Stimulated activated CD4-positive, alpha-beta T cell treated with anti-CD3 and anti-CD28 coated beads, Interleukin-4, amount 100 ng/mL, for 1 hour (primary cell): ENCODE measurements at places on chromosomes 3 and 15.

- DNase-seq = no peak
Observed at GRCh38 chr3:186670155-186670554, 4.3 kb downstream of the HRG start.

DNA sequence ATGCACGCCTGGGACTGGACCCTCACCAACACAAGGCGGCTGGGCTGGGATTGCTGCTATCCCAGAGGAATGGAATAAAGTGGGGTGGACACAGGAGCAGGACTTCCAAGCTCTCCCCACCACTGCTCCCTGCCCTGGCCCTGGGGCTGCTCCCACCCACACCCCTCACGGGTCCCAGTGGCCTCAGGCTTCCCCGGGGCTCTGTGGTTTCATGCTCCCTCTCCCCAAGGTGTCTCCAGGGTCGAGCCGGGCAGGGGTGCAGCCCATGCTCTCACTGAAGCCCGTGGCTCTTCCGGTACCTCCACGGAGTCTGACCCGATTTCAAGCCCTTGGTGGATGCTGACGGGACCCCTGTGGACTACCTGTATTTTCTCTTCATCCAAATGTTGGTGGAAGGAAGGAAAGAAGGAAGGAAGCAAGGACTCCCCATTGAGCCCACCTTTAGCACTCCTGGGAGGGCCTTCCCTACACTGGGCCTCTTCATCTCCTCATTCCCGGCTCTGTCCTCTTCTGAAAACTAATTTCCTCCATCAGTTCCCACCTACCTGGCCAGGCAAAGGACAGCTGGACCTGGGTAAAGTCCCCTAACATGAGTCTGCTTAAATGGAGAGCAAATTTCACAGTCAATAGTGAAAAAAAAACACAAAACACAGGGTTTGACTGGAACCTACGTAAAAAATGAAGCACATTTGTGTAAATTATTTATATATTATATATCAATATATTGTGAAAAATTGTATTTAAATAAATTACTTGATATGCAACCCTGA, 44.0 kb upstream of the PCSK6 start:
- no peak for DNase-seq

DNA sequence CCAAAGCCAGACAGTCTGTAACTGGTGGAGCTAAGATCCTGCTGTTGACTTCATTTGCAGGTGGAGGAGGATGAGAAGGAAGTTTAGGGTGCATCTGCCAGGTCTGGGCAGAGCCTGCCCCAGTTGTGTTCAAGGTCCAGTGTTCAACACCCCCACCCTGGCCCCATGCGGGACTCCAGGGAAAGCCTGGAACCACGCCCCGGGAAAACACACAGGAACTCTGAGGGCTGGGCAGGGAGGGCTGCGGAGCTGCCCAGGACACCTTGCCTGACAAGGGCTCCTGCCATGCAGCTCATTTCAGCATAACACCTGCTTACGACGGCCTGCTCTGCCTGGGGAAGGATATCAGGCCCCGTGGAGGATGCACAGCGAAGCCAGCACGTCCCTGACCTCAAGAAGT, 286.3 kb downstream of the XXYLT1 start:
- no peak for DNase-seq

DNA sequence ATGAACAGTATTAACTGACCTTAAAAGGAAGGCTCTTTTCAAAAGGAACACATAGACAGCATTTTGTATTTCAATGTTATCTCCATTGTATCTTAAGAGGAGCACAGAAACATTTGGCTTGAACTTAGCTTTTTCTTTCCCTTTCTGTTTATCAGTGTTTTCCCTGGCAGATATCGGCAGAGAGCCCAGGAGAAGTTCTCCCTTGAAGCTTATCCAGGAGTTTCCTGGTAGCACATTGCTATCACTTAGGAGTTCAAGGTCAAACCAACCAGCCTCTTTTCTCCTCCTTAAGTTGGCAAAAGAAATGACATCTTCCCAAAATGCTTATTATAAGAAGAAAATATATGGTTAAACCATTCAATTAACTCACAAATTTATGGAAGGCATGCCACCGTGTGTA, 344.6 kb upstream of the UBE2E2 start:
- no peak for DNase-seq

DNA sequence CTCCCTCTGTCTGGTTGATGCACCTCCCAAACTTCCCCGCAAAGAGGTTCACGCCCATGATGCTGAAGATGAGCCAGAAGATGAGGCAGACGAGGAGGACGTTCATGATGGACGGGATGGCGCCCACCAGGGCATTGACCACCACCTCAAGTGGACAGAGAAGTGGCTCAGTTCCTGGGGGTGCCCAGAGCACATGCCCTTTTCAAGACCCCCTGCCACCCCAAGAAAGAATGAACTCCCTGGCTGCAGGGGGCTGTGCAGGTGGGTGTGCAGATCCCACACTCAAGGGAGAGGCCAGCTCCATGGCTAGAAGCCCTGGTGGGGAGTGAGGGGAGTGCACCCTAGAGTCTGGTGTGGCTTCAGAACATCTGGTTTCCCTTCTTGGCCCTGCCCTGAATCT, 64.1 kb downstream of the EXOG start:
- DNase-seq = no peak

- DNase-seq = no peak
Observed at GRCh38 chr3:195729476-195730251, 8.9 kb downstream of the MUC20 start.

DNA sequence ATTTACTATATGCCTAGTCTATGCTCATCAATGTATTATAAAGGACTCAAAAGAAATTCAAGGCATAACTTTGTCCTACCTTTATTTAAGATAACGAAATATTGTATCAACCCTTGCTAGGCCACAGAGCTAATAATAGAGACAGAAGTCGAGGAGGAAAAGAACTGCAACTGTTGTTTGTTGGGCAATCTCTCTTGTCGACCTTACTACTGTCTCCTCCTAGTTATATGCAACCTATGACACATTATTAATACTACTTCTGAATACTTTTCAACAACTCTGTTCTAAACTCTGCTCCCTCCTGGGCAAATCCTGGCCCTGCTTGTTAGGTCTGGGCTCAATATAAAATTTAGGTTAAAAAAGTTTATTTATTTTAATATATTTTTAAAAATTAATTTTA, 24.6 kb downstream of the SPPL2A start:
- DNase-seq = no peak

GRCh38 chr15:64687688-64688087, 87.7 kb downstream of the RBPMS2 start:
- DNase-seq = no peak

- no peak for DNase-seq
Observed at GRCh38 chr3:133756716-133757694, 10.8 kb downstream of the TF start.

DNA sequence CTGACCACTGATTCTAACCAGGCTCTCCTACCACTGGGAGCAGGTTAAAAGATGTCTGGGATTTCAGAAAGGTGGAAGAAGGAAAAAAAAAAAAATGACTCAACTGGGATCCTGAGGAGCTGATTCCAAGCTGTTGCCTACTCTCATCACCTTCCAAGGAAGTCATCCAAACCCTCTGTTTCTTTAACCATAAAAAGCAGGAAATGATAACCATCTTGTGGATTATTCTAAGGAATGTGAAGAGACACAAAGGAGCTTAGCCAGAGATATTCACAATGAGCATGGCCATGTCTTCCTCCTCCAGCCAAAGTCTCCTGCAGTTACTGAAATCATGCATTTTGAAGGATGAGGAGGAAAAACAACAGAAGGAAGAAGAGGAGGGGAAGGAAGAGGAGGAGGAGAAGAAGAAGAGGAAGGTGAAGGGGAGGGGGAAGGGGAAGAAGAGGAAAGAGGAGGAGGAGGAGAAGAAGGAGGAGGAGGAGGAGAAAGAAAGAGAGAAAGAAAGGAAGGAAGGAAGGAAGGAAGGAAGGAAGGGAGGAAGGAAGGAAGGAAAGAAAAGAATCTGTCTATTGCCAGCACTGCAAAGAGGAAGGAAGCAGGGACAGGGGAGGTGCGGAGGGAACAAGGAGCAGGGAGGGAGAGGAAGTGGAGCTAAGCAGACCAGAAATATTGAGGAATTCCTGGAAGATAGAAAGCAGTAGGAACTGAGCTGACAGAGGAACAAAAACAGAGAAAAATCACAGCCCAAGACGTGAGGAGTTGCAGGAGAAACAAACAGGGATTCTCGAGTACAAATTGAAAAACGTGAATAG, 229.2 kb downstream of the UACA start:
- no peak for DNase-seq

DNA sequence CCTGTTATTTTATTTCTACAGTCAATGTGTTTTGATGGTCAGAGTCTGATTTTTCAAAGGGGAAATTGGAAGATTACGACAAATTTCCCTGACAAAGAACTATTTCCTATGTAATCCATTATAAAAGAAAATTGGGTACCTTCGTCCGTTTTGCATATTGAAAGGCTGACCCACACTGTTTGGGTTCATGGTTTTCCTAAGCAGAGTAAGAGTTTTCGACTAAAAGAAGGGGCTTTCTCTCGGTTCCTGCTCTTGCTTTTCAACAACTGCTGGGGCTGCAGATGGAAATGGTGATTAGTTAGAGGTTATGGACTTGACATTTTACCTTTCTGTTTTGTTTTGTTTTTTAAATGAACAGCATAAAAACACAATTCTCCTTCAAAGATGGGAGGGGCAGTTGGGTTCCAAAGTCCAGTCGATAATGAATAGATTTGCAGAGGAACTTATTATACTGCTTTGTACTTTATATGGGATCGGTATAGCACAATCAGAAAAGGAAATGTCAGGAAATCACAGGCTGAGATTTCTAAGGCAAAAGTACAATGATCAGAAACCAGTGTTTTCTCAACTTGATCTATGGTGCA, 978 bp downstream of the KCNMB2 start:
- DNase-seq = no peak

GRCh38 chr3:16476636-16477035, 36.9 kb downstream of the RFTN1 start:
- no peak for DNase-seq

- DNase-seq = no peak
Observed at GRCh38 chr3:146221276-146221675, 29.6 kb downstream of the PLSCR4 start.

GRCh38 chr15:75577401-75578172, 1.5 kb downstream of the PTPN9 start:
- DNase-seq = no peak

- no peak for DNase-seq
Observed at GRCh38 chr3:5078151-5078550, 43.9 kb upstream of the ARL8B start.

DNA sequence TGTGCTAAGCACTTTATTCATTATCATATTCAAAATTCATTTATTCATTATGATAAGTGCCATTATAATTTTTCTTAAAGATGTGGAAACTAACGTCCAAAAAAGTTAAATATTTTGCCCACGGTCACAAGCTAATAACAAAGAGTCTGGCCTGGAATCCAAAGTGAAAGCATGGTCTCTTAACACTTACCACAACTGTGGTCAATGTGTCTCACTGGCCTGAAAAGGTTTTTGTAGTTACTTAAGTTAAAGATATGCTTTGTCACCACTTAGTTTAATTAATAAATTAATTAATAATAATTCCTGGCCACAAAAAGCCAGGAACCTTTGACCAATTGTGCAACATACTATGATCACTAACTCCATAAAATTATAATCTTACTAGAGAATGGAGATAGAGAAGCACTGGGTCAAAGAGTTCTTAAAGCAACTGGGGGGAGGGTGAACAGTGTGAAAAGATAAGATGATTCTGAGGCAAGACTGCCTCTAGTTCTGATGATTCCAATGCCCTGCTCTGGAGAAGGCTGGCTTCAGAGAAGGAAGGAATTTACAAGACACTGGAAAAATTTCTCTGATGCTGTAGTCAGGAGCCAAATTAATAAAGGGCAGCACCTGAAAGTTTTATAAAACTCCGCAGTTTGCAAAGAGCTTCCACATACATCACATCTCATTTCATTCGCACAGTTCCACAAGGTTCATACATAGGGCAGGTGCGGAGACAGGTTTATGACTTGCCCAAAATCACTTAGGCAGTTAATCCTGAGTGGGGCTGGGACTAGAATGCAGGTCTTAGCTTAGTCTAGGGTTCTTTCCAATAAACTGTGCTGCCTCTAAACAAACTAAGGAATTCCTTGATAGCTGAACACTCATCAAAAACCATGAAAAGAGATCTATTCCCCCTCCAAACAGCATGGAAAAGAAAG, 32.5 kb downstream of the NPTN start:
- DNase-seq = no peak

GRCh38 chr3:184635774-184636173, 74.2 kb downstream of the EPHB3 start:
- DNase-seq = no peak
